ENCODE measurements at places on chromosomes 7 and 10.

- DNase-seq, result no peak
Measured at GRCh38 chr7:75646571-75647102, 92.1 kb downstream of the HIP1 start.

- DNase-seq, result no peak
Measured at GRCh38 chr10:22986771-22987542, 59.1 kb downstream of the ARMC3 start.

GRCh38 chr10:3754727-3755439 is 30.1 kb downstream of the KLF6 start:
- no peak for DNase-seq

- DNase-seq, result no peak
Measured at GRCh38 chr10:123687758-123688157, 21.6 kb downstream of the GPR26 start.

DNA sequence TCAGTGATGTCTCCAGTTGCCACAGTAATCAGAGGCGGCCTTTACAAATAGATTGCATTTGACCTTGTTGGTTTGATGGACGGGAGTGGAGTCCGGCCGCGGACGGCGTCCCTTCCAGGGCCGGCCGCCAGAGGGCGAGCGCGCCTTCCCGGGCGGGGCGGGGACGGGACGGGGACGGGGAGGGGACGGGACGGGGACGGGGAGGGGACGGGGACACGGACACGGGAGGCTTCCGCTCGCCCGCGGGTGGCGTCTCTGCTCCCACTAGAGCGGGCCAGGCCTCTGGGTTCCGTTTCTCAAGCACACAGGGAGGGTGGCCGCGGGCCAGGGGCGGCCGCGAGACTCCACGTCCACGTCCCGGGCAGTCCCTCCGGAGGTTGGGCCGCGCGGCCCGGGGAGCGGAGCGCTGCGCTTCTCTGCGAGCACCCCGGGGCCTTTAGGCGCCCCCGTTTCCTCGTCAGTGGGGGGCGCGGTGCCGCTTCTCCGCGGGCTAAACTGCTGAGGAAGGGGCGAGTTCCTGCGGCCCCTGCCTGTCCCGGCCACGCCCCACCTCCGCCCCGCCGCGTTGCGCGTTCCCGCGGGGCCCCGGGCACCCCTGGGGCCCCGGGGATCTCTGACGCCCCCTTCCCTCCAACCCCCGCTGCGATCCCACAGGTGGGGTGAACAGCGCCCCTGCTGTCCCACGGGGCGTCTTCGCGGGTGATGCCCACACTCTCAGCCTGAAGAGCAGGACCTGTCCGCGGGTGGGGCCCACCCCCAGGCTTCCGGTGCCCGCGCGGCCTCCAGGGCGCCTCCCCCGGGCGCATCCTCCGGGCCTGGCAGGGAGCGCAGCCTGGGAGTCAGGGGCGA is 84.2 kb upstream of the MKI67 start:
- peak; percentile 70 for DNase-seq

- DNase-seq, result no peak
Measured at GRCh38 chr10:123351715-123352114, 197.5 kb downstream of the BUB3 start.

DNA sequence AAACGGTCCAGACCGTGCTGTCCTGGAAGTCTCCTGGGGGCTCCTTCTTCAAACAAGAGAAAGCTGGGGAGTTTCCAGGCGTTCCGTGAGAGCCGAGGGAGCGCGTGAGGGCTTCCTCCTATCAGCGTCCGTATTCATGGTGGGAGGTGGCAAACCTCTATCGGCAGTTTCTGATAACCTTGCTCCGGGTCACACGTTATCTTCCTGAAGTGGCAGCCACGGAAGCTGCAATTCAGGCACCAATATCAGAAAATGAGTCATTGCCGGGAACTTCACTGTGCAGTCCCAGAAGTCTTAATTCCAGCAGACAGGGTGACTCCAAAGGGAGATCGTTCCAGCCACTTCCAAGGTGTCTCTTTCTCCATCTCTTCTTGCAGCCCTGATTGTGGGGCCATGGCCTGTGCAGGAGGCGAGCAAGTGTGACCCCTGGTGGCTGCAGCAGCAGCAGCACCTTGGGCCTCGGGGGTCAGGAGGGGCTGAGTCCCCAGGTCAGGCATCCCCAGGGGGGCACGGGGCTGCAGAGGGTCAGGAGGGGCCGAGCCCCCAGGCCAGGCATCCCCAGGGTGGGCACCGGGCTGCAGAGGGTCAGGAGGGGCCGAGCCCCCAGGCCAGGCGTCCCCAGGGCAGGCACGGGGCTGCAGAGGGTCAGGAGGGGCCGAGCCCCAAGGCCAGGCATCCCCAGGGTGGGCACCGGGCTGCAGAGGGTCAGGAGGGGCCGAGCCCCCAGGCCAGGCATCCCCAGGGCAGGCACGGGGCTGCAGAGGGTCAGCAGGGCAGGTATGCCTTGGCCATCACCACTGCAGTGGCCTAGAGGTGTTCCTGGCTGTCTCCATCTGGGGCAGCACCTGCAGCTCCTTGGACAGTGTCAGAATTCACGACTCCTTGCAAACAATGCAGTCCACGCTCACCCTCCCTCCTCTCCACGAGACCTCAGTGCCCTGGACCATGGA is 538.7 kb downstream of the DNAJB6 start:
- DNase-seq, result peak; percentile 26

DNA sequence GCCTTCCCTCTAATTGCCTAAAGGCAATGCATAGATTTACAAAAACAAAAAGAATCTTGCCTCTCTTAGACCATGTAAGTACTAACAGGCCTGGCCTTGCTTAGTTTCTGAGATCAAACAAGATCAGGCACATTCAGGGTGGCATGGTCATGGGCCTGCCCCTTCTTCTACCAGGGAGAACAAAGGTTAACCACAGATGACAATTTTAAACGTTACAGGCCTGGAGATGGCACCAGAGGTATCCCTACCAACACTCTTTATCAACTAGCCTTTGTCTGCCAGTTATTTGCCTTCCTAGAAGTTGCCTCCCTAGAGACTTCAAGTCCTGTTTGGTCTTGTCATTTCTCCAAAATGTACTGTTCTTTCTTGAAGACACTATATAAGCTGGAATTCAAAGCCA is 252.6 kb downstream of the DOCK4 start:
- DNase-seq, result no peak

DNA sequence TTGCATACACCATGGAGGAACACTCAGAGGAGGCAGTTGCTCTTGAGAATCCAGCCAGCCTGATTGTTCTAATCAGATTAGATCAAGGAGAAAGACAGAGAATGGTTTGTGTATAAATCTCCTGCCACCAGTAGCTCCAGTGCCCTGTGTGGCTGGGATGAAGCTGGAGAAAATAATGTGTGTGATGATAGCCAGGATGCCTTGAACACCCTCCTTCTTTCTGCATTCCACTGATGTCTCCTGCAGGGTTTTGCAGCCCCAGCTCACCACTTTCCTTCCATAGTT is 614.7 kb upstream of the FOXK1 start:
- no peak for DNase-seq

GRCh38 chr7:151720280-151720679 is 156.6 kb downstream of the PRKAG2 start:
- DNase-seq, result no peak

DNA sequence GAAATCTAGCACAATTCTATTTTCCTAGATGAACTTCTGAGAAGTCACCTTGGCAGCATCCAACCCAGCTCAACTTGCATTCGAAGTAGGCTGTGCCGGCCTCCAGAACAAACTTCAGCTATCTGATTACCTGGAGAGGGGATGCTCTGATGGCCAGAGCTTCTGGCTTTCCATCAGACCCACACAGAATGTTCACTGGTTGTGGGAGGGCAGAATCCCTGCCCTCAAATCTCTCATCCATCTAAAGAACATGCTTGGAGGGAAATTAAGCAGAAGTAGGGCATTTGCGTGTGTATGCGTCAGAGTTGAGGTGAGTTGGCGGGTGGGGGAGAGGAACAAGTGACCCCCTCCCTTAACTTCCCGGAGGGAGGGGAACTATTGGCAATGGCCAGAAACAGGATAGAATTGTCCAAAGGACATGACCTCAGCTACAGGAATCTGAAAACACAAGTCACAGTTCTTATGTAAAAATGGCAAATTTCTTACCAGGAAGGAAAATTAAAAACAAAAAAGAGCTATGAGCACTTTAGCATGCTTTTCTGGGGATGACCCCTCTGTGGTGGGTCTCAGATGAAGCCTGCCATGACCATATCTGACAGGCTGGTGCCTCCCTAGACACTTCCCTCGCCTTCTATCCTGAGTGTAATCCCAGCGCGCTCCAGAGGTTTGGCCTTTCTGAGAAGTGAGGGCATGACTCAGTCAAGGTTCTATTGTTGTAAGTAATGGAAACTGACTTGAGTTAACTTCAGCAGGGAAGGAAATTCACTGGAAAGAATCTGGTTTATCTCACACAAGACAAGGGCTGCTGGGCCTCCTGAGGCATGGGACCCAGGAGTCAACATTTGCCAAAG is 278.8 kb downstream of the RPS24 start:
- no peak for DNase-seq

- no peak for DNase-seq
Measured at GRCh38 chr10:43110338-43111071, 27.7 kb upstream of the CSGALNACT2 start.

DNA sequence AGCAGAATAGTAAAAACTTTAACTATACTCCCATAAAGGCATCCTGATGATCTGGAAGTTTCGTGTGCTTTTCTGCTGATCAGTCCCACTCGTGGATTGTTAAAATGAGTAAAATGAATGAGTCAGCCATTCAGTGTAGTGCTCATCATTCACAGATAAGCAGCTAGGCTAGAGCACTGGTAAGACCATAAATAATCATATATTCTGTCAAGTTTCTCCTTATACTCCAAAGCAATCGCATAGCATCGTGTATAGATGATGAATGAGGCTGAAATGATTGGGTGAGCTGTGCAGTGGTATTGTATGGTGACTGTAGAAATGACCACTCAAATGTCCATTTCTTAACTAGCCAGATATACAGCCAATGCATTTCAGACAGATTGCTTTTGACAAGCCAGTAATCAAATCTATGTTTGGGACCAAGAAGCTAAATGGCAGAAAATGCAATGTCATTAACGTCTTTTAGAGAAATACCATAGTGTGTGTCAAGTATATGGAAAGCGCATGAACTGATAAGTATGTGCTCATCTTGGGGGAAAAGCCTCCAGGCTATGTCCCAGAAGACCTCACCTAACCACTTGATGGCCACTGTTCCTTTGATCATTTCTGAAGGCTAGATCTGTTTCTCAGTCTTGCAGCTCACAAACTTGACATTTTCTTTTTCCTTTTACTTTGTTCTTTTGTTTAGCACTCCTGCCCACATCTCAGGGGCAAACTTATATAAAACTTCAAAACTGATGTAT is 227.2 kb upstream of the FAM3C start:
- no peak for DNase-seq

- DNase-seq, result no peak
Measured at GRCh38 chr10:88911851-88912250, 31.8 kb downstream of the STAMBPL1 start.

DNA sequence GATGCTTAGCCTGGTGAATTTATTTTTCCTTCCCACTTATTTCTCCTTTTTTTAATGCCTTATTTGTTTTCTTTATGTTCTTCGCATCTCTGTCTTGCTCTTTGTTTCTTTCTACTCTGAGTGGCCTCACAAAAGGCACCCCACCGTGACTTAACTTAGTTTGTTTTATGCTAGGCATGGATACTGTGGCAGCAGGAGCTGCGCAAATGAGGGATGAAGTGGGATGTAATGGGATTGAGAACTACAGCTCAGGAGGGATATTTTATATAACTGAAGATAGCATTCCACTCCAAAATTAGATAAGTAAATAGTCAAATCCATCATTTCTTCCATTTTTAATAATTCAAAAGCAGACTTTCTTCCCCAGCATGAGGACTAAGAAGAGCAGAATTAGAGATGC is 1.7 kb upstream of the CACNA2D1 start:
- no peak for DNase-seq

DNA sequence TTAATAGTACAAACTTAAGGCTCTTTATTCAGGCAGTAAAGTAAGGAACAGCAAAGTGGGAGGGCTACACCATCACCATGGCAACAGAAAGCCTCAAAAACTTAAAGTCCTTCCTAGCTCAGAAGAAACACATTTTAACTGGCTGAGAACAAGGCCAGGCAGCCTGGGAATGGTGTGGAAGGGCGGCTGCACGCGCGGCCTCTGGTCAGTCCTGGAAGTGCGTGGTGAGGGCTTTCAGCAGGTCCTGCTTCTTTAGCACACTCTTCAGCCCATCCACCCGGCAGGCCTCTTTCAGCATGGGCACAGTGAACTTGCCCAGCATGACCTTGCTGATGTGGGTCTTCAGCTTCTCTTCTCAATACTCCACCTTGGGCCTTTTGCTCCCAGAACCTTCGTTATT is 133.0 kb downstream of the CYP26A1 start:
- DNase-seq, result no peak

- no peak for DNase-seq
Measured at GRCh38 chr7:80671744-80672143, 33.3 kb downstream of the CD36 start.

DNA sequence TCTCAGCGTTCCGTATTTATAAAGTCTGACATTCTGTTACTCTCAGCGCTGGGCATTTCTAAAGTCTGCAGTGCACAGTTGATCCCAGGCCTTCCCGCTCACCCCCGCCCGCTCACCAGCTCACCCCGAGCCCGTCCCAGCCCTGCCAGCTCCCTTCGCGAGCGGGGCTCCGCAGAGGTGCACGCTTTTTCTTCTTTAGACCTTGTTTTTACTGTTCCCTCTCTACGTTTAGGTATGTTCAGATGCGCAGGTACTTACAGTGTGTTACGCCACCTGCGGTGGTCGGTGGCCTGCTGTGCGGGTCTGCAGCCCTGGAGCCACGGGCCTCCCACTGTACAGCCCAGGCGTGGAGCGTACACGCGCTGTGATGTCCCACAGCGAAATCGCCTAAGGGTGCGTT is 28.8 kb downstream of the NKX6-2 start:
- no peak for DNase-seq

DNA sequence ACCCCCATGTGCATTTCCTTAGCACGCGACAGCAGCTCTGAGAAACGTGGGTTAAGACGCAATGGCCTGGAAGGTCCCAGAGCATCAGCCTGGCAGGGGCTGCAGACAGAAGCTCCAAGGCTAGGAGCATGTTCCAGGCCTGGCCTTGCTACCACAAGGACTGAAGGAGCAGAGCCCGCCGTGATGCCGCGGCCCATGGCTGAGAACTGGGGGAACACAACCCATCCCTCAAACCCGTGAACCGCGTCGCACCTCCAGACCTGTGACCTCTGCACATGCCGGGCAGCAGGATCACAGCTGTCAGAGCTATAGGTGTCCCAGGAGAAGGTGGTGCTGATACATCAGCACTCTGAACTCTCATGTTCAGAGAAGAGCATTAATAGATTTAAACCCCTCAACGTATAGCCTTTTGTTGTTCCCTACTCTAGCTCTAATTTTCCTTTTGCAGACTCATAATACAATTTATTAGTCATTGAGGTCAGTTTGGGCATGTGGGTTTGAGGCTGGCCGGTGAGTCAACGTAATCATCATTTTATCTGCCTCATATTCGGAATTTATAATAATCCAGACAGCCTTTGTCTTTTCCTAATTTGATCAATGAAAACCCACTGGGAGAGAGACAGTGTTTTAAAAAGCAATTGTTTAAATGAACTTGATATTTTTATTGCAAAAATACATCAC is 222.5 kb upstream of the TCERG1L start:
- no peak for DNase-seq

GRCh38 chr7:129780257-129780973 is 168.9 kb downstream of the NRF1 start:
- peak; percentile 65 for DNase-seq

GRCh38 chr10:125092564-125093031 is 67.8 kb downstream of the CTBP2 start:
- no peak for DNase-seq

Measured in T-helper 9 cell (primary cell).